ENCODE measurements at places on chromosomes 12 and 14.
A peak's percentile ranks its signal among the peaks of the same experiment; 100 is the strongest.

- DNase-seq = no peak
Observed at GRCh38 chr12:120048263-120048662, 59.2 kb downstream of the BICDL1 start.

DNA sequence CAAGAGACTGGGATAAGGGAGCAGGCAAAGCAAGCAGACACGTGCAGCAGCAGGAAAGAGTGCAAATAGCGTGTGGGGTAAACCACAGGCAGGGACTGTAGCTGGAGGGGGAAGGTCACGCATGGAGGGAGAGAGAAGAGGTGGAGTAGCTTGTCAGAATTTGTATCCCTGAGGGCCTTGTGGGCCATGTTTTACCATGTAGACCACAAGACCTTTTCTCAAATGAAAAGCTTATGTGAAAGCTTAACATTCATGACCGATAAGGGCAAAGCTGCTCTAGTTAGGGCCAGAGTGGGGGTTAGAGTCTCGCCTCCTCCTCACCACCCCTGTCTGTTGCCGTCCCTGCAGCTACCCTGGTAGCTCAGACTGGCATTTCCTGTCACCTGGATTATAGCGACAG, 152.9 kb upstream of the E2F7 start:
- DNase-seq = no peak

DNA sequence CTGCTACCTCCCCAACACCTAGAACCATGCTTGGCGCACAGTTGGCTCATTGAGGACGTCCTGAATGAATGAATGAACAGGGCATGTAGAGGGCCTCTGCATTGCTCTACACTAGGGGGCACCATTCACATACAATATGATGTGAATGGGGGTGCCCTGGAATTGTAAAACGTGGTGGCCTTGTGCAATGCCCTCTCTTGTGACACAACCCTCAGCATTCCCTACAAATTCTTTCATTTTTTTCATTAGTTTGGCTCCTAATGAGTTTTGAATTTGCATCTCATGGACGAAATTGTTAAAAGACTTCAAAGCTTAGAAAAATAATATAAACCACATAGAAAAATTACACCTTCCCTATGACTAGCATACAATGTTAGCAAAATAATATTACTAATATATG, 2.3 kb upstream of the DIO2 start:
- peak; percentile 14 for DNase-seq

GRCh38 chr14:99627510-99628381, 17.2 kb upstream of the HHIPL1 start:
- no peak for DNase-seq

DNA sequence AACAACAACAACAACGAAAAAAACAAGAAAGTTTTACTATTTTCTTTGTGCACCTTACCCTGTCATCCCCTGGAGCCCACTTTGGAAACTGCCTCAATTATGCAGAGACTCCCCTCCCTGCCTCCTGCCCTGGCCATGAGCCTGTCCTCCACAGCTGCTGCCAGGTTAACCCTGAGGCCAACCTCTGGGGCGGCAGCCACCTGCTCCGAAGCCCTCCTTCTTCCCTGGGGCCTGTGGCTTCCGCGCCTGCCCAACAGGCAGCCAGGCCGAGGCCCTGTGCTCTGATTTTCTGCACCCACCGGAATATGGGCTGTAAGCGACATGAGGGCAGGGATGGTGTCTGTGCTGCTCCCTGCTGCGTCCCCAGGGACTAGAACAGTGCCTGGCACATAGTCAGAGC, 183.0 kb downstream of the CALM1 start:
- DNase-seq = no peak

- no peak for DNase-seq
Observed at GRCh38 chr12:15181017-15181683, 40.1 kb downstream of the RERG start.

DNA sequence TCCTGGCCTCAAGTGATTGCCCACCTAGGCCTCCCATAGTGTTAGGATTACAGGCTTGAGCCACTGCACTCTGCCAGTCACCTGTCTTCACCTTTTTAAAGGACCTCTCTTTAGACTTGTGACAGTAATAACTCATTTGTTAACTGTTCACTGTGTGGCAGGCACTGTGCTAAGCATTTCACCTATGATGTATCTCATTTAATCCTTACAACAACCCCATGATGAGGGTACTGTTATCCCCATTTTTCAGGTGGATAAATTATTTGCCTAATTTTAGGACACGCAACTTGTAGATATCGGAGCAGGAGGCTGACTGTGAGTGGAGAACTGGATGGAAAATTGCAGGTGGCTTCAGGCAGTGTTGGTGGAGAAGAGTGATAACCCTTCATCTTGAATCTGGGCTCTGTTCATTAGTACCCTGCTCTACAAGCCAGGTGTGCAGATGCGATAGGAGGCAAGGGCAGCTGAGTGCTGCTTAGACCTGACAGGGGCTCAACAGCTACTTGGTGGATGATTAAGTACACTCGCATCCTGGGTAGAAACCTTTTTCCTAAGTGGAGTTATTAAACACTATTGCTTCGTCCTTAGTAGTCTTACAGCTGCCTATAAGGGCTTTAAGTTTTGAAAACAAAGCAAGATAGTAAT, 2.7 kb downstream of the TCTN1 start:
- DNase-seq = no peak
